ENCODE measurements at places on chromosomes 7 and 10. TPM values are rescaled to one million over a fixed set of nuclear protein-coding genes. Genes with fewer than 3 reads are reported as not detected.

DNA sequence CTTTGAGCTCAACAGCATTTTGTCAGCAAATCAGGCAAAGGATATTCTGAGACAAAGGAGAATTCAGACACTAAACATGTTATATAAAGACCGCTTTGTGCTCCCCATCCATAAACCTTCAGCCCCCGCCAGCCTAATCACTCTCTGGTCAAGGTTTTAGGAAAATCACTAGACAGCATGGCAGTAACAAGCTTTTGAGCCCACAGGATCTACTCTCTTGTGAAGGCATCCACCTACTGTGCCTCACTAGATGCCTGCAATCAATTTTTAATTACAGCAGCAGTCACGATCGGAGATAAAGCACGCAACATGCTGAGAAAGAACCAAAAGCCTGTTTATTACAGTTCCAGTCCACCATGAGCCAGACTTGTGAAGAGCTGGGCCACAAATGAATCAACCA is 19.1 kb downstream of the PDE1C start:
- DNase-seq, result no peak

GRCh38 chr7:95113590-95113989 is 206.2 kb downstream of the PPP1R9A start:
- DNase-seq, result no peak

The CLRN3 gene
- total RNA-seq, result not detected

- peak; percentile 94 for DNase-seq
Measured at GRCh38 chr7:116691664-116692063, 19.7 kb downstream of the MET start.

The LEP gene
- total RNA-seq, result not detected

DNA sequence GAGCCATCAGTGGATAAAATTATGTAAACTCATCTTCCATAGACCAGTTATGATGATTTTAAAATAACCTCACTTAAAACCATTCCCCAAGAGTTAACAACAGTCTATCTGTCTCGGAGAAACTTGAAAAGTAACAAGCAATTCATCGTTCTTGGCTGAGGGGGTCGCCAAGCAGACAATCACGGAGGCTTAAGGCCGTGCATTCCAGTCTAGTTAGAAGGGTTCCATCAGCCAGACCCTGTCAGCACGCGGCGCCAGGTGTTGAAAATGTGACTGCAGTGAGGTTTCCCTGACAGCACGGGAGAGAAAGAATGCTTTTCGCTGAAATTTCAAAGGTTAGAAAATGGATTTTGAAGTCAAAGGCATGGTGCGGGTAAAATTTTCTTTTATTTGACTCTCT is 1025.0 kb upstream of the CELF2 start:
- DNase-seq, result no peak

- DNase-seq, result no peak
Measured at GRCh38 chr7:9083837-9084236, 650.4 kb downstream of the NXPH1 start.

DNA sequence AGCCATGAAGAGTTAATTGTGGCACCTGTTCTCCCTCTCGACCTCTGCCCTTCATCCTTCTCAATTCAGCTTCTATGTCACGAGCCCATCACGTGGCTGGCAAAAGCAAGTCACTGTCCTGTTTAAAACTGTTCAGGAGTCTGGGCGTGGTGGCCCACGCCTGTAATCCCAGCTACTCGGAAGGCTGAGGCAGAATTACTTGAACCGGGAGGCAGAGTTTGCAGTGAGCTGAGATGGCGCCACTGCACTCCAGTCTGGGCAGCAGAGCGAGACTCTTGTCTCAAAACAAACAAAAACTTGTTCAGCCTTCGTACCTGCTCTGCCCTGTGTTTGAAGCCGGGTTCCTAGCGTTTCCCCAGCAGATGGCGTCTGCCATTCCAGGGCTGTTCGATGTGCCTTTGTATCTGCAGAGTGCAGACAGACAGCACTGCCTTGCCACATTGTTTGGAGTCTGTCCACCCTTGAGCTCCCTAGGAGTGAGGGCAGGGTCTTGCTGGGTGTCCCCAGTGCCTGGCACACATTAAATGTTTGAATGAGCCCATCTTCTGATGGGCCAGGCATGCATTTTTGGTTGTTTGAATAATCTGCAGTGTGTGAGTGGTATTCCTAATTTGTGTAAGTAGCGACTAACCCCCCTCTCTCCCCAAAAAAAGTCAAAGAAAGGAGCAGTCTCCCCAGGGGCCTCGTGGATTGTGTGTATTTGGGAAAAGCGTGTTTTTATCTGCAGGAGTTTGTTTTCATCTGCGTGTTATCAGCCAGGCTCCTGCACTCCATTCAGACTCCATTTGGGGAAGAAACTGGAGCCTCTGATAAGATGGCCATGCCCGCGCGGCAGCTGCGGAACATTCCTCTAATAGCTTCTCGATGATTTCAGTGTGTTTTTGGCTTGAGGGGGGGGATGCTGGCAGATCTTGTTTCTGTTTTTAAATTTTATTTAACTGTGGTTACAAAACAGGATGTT is 61.2 kb downstream of the DNAJB6 start:
- peak; percentile 94 for DNase-seq

GRCh38 chr7:90345595-90346335 is 751 bp upstream of the GTPBP10 start:
- DNase-seq, result peak; percentile 65

DNA sequence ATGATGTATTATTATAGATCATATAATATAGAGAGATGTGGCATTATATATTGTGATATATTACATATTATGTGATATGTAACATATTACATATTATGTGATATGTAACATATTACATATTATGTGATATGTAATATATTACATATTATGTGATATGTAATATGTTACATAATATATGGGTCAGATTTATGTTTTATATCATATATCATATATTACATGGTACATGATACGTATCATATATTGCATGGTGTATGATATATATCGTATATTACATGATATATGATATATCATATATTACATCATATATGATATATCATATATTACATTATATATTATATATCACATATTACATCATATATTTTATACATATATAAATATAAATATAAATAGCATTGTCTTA is 164.1 kb upstream of the NEBL start:
- no peak for DNase-seq

GRCh38 chr7:39085590-39086049 is 107.9 kb downstream of the POU6F2 start:
- DNase-seq, result peak; percentile 4

The VAX1 gene
- total RNA-seq, result not detected

DNA sequence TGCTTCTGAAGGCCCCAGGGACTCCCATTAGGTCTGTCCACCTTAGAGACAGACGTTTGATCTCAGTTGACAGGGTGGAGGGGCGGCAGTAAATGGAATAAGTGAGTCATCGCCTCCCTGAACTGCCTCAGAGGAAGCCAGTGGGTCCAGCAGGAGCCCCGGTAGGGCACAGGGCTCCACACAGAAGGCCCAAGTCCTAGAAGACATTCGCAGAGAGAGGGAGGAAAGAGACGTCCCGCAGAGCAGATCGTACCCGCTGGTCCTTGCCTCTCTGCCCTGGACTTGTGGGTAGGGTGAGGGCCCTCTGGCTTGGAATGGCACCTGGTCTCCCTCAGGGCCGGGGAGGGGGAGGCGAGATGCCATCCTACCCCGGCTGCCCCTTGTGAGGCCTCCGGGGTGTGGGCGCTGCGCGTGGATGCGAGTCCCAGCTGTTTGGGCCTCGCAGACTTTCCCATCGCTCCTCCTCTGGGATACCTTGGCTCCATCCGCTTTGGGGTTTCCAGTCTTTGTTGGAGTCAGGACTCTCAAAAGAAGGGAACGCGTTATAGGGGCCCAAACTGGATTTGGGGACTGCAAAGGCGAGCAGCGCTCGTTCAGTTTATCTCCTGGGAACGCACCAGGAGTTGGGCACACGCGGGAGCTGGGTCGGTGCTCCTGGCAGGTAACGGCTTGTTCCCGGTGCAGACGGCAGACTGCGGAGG is 5.1 kb downstream of the TLX1 start:
- no peak for DNase-seq

DNA sequence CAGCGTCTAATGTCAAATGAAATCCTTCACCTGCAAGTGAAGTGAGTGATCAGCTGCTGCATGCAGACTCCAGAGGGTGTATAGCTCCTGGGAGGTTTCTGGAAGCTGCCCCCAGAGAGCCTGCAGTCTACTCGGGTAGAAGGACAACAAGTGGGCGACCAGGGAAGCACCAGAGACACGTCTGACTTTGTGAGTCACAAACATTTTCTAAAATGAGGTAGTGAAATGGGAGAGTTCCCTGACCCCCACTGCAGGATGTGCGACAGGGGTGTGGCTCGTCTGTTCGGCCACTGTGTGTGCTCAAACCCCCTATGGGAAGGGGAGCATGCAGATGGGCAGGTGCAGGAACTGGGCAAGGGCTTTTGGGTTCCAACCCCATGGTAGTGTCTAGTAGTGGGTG is 177.1 kb upstream of the PRKCQ start:
- DNase-seq, result no peak

GRCh38 chr7:134062460-134062859 is 64.7 kb upstream of the LRGUK start:
- DNase-seq, result no peak

The OR2A12 gene
- total RNA-seq, result not detected

The FAM25A gene
- not detected for total RNA-seq

DNA sequence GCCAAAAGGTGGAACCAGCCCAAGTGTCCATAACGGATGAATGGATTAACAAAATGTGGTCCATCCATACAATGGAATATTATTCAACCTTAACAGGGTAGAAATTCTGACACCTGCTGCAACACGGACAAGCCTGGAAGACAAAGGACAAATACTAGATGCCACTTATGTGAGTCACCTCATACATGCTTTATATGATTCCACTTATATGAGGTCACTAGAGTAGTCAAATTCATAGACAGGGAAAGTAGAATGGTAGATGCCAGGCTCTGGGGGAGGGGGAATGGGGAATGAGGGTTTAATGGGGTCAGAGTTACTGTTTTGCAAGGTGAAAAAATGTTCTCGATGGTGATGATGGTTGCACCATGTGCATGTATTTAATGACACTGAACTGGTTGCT is 34.0 kb upstream of the CYTH3 start:
- DNase-seq, result peak; percentile 88

DNA sequence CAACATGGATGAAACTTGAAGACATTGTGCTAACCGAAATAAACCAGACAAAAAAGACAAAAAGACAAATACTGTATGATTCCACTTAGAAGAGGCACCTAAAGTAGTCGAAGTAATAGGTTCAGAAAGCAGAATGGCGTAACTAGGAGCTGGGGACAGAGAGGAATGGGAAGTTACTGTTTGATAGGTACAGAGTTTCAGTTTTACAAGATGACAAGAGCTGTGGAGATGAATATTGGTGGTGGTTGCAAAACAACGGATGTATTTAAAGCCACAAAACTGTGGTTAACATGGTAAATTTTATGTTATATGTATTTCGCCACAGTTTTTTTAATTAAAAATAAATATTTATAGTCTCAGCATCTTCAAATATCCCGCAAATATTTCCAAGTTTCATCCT is 64.1 kb upstream of the DIP2C start:
- DNase-seq, result no peak

GRCh38 chr7:139675127-139676125 is 102.4 kb downstream of the HIPK2 start:
- DNase-seq, result no peak

The MKX gene
- not detected for total RNA-seq

- DNase-seq, result no peak
Measured at GRCh38 chr7:90574820-90575187, 21.3 kb upstream of the CDK14 start.

DNA sequence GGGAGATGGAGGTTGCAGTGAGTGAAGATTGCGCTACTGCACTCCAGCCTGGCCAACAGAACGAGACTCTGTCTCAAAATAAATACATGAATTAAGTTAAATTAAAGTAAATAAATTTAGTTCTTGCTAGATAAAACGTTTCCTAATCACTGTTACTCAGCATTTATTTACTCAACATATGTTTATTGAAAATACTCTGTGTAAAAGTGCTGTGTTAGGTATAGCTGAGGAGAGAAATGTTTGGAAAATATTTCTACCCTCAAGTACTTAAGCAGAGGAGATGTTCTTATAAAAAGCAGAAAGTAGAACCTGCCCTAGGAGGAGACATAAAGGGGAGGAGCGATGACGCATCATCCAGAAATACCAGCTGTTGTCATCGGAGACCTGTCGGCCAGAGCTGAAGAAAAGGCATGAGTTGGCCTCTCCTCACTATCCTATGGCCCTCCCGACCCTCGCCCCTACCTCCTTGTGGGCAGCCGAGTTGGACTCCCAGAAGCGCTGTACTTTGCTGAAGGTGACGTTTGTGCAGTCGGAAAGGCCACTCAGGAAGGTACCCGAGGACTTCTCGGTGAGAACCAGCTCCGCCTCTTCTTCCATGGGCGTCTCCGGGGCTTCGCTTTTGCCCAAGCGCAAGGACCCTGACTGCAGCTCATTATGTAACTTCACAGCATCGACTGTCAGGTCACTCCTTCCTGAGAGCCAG is 1.1 kb downstream of the RRP12 start:
- peak; percentile 80 for DNase-seq

GRCh38 chr10:131282961-131283360 is 28.6 kb downstream of the TCERG1L start:
- DNase-seq, result no peak

DNA sequence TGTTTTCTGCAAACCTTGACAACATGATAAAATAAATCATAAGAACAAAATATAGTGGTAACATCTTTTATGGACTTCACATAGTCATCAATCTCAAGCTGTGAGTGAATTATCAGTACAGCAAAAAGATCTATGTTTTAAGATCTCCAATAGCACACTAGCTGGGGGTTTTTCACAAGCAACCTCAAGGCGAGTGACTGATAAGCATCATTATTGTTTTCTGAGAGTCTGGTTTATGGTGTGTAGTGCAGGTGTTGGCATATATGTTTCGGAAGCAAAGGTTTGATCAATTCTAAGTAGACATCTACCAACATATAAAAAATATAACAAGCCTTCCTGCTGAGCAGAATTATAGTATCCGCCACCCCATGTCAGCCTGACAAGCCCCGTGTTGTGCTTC is 403.8 kb upstream of the MGMT start:
- DNase-seq, result no peak

The ZWINT gene
- 146 TPM for total RNA-seq

DNA sequence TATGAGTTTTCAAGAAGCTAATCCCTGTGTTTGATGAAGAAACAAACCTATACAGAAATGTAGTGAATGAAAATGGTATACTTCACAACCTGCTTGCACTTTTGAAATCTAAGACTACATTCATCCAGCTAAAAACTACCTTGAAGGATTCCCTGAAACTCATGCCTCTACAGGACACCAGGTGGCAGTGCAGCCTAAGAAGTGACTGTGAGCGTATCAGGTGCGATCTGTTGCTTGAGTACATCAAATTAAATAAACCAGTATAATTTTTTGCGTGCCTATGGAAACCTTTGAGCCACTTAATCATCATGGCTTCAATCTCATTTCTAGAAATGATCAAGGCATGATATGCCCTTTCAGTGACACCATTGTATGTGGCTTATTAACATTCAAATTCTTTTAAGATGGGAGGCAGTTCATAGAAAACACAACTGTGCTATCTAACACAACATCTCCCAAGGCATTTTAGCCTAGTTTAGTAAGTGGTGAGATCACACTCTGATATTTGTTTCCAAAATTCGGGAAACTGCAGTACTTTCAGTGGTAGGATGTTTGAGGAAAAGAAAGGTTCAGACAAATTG is 57.4 kb downstream of the PPP1R17 start:
- peak; percentile 54 for DNase-seq

- peak; percentile 47 for DNase-seq
Measured at GRCh38 chr7:114539575-114539974, 125.0 kb downstream of the FOXP2 start.

The OTUD1 gene
- 3.7 TPM for total RNA-seq

- DNase-seq, result no peak
Measured at GRCh38 chr7:48872548-48872947, 51.8 kb upstream of the CDC14C start.

The ZNF425 gene
- total RNA-seq, result 6.3 TPM

Measured in LHCN-M2 (cell line).